ENCODE measurements at places on chromosomes 3 and 15.
A peak's percentile ranks its signal among the peaks of the same experiment; 100 is the strongest.

DNA sequence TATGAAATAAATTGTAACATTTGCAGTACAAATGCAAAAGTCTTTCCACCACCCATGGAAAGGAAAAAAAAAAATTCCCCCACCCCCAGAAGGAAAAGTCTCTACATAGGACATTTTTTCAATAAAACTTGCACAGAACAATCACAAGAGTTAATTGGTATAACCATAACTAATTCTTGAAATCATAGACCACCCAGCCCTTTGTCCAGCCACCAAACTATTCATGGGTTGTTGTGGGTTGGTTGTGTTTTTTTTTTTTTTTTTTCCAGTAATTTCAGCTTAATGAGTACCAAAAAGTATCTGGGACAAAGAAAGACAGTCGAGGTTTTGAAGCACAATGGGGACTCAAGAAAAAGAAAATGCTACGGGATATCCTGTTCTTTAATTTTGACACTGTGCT lies 355.0 kb upstream of the ROBO2 start:
- no peak for DNase-seq

DNA sequence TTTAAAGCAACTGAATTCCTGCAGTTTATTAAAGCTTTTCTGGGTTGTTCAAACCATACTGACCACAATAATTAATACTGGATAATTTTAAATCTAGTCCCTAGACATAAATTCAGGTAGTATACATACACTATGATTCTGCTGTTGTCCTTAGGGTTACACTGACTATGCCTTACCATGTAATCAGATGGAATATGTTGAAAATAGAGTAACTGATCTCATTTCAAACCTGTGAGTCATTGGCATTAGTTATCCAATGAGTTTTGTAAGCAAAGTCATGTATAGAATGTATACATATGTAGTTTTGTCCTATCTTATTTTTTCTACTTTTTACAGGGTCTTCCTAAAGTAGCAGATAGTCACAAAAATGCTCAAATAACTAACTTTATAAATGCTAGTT lies 517.1 kb upstream of the CCDC54 start:
- no peak for DNase-seq

GRCh38 chr15:101810876-101811275 lies 1.1 kb upstream of the OR4F15 start:
- no peak for DNase-seq

GRCh38 chr15:54571576-54571975 lies 593.3 kb downstream of the UNC13C start:
- no peak for DNase-seq

GRCh38 chr15:69628256-69629093 lies 175.9 kb downstream of the RPLP1 start:
- DNase-seq, result no peak

- no peak for DNase-seq
These were observed 40.5 kb downstream of the CEP63 start for GRCh38 chr3:134526319-134526718.

DNA sequence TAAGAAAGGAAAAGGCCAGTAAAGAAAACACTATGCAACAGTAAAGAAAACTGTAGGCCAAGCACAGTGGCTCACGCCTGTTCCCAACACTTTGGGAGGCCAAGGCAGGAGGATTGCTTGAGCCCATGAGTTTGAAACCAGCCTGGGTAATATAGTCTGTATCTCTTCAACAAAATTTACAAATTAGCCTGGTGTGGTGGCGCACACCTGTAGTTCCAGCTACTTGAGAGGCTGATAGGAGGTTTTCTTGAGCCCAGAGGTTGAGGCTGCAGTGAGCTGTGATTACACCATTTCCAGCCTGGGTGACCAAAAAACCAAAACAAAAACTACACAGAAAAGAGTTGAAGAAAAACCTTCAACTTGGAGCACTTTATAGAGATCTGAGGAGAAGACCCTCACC lies 31.8 kb downstream of the DAG1 start:
- DNase-seq, result no peak

DNA sequence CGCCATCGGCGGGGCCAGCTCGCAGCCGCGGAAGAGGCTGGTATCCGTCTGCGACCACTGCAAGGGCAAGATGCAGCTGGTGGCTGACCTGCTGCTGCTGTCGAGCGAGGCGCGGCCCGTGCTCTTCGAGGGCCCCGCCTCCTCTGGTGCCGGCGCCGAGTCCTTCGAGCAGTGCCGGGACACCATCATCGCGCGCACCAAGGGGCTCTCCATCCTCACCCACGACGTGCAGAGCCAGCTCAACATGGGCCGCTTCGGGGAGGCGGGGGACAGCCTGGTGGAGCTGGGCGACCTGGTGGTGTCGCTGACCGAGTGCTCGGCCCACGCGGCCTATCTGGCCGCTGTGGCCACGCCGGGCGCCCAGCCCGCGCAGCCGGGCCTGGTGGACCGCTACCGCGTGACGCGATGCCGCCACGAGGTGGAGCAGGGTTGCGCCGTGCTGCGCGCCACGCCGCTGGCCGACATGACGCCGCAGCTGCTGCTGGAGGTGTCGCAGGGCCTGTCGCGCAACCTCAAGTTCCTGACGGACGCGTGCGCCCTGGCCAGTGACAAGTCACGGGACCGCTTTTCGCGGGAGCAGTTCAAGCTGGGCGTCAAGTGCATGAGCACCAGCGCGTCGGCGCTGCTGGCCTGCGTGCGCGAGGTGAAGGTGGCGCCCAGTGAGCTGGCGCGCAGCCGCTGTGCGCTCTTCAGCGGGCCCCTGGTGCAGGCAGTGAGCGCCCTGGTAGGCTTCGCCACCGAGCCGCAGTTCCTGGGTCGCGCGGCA lies 1.8 kb downstream of the TLNRD1 start:
- DNase-seq, result no peak

- no peak for DNase-seq
These were observed 37.1 kb downstream of the GASK1A start for GRCh38 chr3:43015991-43016865.

DNA sequence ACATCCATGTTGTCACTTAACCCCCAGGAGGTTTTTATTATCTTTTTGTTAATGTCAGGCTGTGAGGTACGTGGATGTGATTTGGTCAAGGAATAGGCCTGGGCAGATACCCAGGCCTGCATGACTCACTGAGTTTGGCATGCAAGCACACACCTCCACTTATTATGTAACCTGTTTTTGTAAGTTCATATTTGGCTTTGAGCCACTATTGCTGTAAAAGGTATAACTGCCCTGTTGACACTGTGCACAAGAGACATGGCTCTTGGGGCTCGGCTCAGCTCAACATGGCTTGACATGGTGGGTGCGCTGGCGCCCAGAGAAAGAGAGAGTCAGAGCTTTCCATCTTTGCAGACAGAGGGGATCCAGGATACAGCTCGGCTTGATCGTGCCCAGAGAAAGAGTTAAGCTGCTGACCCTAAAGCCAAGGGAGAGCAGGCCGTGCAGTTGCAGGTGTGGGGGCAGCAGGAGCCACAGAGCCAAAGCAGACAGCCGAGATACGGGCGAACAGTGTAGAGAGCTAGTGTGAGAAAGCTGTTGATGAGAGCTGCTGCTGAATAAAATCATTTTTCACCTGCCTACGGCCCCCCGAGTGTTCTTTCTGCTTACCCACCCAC lies 67.9 kb upstream of the UNC13C start:
- DNase-seq, result no peak

GRCh38 chr3:11546657-11547302 lies 96.9 kb downstream of the VGLL4 start:
- no peak for DNase-seq

DNA sequence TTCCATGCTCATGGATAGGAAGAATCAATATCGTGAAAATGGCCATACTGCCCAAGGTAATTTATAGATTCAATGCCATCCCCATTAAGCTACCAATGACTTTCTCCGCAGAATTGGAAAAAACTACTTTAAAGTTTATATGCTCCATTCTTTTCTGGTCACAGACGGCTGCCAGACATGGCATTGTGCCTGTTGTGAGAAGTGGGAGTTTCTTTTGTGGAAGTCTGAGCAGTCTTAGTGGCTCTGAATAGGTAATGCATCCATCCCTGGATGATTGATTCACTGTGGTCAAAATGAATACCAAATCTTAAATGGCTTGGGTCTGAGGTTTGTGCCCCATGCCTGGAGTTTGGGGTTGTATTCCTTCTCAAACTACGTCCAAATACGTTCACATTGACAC lies 274.5 kb upstream of the AZI2 start:
- no peak for DNase-seq

DNA sequence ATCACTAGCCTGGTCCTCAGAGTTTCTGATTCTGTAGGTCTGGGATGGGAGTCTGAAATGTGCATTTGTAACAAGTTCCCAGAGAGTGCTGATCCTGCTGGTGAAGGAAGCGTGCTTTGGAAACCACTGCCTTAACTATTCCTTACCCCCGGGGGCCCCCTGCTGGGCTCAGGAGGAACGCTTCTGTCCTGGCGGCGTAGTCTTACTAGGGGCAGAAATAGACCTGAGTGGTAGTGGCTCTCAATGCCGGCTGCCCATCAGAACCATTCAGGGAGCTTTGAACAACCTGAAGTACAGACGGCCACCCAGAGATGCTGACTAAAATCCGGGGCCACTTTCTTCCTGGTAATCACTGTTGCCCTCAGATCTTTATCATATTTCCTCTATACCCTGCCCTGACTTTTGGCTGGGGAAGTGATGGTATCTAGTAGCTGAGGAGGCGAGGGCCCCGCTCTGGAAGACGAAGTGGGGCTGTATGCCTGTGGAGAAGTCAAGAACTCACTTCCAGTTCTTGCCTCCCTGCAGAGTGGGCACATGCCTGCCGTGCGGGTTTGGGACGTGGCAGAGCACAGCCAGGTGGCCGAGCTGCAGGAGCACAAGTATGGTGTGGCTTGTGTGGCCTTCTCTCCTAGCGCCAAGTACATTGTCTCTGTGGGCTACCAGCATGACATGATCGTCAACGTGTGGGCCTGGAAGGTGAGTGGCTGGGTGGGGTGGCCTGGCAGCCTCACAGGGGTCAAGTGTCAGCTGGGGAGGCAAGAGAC lies 16.3 kb upstream of the JMJD7 start:
- no peak for DNase-seq

GRCh38 chr3:190321789-190322603 lies at the start of gene CLDN1:
Gene CLDN1 (minus strand): TSS chr3:190322446. CDS start chr3:190322206, 240 bp downstream.
- peak; percentile 50 for DNase-seq

DNA sequence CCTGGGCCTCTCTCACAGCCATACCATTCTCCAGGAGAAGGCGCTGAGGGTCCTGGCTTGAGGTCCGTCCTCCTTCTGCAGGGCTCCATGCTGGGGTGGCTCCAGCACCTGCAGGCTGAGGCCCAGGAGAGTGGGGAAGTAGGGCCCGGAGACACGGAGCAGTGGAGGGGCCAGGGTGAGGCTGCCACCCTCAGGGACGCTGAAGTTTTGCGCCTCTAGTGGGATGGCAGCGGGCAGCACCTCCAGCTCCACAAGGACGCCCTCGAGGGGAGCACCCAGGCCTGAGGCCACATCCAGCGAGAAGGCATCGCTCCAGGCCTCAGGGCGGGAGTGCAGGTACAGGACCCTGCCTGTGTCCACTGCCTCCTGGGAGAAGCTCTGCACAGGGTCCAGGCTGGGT lies 27.5 kb downstream of the CSPG4 start:
- DNase-seq, result no peak

GRCh38 chr3:73365756-73366397 lies 258.9 kb downstream of the PDZRN3 start:
- peak; percentile 58 for DNase-seq

- no peak for DNase-seq
These were observed 424.9 kb upstream of the ZNF385D start for GRCh38 chr3:22175947-22176346.

GRCh38 chr3:6805236-6805635 lies 55.7 kb upstream of the GRM7 start:
- no peak for DNase-seq

- DNase-seq, result no peak
These were observed 23.5 kb upstream of the LRRFIP2 start for GRCh38 chr3:37197810-37198371.

DNA sequence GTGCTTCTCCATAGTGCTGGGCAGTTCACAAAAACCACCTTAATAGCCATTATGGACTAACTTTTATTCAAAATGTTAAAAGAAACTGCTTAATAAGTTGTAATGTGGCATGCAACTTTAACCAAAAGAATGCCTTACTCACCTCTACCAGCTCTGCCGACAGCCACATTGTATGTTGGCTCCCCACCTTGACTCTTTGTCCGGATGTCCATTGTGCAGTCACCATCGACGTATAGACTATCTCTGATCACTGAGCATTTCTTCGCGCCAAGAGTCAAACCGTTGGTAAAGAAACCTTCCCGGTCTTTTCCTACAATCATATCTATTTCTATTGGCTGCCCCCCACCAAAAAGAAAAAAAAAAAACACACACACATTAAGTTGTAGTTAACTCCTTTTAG lies 2.5 kb downstream of the PFN2 start:
- DNase-seq, result no peak
